ENCODE measurements at places on chromosomes 3 and 15. TPM values are rescaled to one million over a fixed set of nuclear protein-coding genes. Genes with fewer than 3 reads are reported as not detected.

GRCh38 chr3:22960105-22960984, 242.8 kb upstream of the UBE2E2 start:
- H3K36me3 ChIP-seq: no peaks in the 10 kb centered on the region
- H3K4me1 ChIP-seq: peaks cover 11% of the 10 kb centered on the region
- no peak for DNase-seq
- H3K27me3 ChIP-seq: no peaks in the 10 kb centered on the region
- no peak overlapping the region for H3K4me3 ChIP-seq

GRCh38 chr3:151962912-151963311, 89.5 kb downstream of the SUCNR1 start:
- no peak overlapping the region for H3K4me3 ChIP-seq
- no peaks in the 10 kb centered on the region for H3K36me3 ChIP-seq
- no peak overlapping the region for H3K27ac ChIP-seq
- H3K4me1 ChIP-seq: no peaks in the 10 kb centered on the region

GRCh38 chr3:31754575-31755278, 222.0 kb downstream of the STT3B start:
- H3K36me3 ChIP-seq: no peaks in the 10 kb centered on the region
- DNase-seq: no peak
- no peak overlapping the region for H3K27ac ChIP-seq
- no peaks in the 10 kb centered on the region for H3K27me3 ChIP-seq

GRCh38 chr3:39668420-39668819, 141.0 kb upstream of the MYRIP start:
- H3K27me3 ChIP-seq: no peaks in the 10 kb centered on the region
- H3K36me3 ChIP-seq: no peaks in the 10 kb centered on the region
- DNase-seq: no peak
- no peak overlapping the region for H3K4me3 ChIP-seq
- no peak overlapping the region for H3K27ac ChIP-seq

- no peak for DNase-seq
- H3K4me1 ChIP-seq: no peaks in the 10 kb centered on the region
- no peaks in the 10 kb centered on the region for H3K27me3 ChIP-seq
These were observed 151.9 kb downstream of the ADAMTS17 start for GRCh38 chr15:100189849-100190248.

GRCh38 chr3:53842436-53843194, 3.6 kb downstream of the CHDH start:
- no peaks in the 10 kb centered on the region for H3K36me3 ChIP-seq
- DNase-seq: no peak
- peaks cover 36% of the 10 kb centered on the region for H3K4me1 ChIP-seq
- no peak overlapping the region for H3K27ac ChIP-seq

GRCh38 chr3:195286115-195286872, 15.3 kb upstream of the XXYLT1 start:
- no peak for DNase-seq
- H3K4me3 ChIP-seq: no peak overlapping the region
- H3K27me3 ChIP-seq: no peaks in the 10 kb centered on the region

- no peak for DNase-seq
- H3K4me1 ChIP-seq: peaks cover 33% of the 10 kb centered on the region
- no peaks in the 10 kb centered on the region for H3K36me3 ChIP-seq
- no peak overlapping the region for H3K27ac ChIP-seq
- no peak overlapping the region for H3K4me3 ChIP-seq
These were observed 616.0 kb upstream of the TBL1XR1 start for GRCh38 chr3:177813322-177813721.

IQCH gene
- total RNA-seq: 2.3 TPM

Data from lower lobe of right lung (tissue), 2 donors.